Pancreas (tissue), 10 donors: ENCODE measurements at places on chromosomes 16 and 17. TPM values are rescaled to one million over a fixed set of nuclear protein-coding genes. Genes with fewer than 3 reads are reported as not detected.

Gene TMC7
- polyA plus RNA-seq: 0.42 TPM

Gene NPIPA5
- 30.4 TPM for polyA plus RNA-seq

DNA sequence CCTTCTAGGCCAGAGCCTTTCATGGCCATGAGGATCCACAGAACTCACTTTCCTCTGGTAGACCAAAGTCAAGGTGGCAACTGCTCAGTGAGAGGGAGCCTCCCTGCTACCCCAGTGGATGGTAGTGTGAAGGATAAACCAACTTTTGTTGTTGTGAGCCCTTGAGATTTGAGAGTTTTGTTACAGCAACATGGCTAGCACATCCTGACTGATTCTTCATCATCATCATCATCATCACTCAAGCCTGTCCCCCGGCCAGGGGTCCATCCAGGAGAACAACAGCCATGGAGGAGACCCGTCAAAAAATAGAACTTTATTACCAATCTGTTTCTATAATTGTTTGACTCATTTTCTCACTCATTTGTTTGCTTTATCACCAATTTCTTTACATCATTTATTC, 23.7 kb downstream of the RAI1 start:
- DNase-seq: no peak

GRCh38 chr16:81817789-81818567, 38.9 kb downstream of the PLCG2 start:
- DNase-seq: no peak

DNA sequence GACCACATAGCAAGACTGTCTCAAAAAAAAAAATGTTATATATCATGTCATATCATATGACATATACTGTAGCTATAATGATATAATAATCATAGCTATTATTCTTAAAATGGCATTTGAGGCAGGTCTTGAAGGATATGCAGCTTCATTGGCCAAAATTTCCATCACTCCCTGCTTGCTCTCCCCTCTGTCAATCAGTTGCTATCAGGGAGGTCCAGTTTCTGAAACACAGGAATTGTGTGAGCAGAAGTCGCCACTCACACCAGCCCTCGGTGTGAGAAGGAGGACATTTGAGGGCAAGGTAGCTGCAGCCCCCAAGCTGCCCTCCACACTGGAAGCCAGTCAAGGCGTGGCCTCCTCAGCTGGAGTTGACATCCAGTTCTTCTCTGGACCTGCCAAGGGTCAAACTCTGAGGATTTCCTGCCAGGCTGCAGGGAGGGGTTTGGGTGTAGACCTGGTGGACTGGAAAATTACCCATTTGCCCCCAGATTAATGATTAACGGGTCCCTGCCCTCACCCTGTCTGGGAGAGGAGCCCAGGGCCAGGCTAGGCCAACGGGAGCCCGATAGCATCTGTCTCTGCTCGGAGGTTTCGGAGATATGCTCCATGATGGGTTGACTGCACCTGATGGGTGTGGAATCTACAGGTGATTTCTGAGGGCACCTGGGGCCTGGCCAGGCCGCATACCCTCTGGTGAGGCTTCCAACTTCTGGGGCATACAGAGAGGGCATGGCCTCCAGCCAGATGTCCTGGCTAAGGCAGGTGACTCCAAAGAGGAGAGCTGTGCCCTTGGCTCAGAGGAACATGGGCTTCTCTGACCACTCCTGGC, 18.8 kb downstream of the WNT9B start:
- peak; percentile 63 for DNase-seq
